ENCODE measurements at places on chromosomes 11 and 22. TPM values are rescaled to one million over a fixed set of nuclear protein-coding genes. Genes with fewer than 3 reads are reported as not detected.

GRCh38 chr11:126679033-126679432 lies 321.5 kb downstream of the KIRREL3 start:
- H3K4me3 ChIP-seq, result no peak overlapping the region
- DNase-seq, result no peak
- H3K27ac ChIP-seq, result no peak overlapping the region

DNA sequence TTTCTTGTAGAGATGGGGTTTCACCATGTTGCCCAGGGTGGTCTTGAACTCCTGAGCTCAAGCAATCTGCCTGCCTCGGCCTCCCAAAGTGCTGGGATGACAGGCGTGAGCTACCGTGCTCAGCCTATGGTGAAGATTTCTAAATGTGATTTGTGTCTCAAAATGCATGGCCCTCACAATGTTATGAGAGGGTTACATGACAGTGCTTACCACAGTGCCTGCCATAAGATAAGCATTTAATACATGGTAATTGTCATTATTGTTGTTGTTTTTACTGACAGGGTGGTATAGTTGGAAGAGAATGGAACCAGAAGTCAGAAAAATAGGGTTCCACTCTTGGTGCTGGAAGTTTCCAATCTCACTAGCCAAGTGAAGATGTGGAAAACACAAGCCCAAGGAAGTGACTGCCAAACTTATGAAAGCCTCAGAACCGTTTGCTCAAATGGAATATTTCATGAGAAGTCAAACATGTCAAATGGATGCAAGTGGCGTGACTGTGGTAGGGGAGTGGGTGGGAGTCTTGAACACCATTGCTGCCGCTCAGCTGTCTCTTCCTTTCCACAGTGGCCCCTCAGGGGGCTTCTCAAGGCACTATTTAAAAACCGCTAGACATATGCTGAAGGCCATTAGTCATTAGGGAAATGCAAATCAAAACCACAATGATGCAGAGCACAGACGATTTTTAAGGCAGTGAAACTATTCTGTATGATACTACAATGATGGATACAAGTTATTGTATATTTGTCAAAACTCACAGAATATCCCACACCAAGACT lies 29.1 kb upstream of the LMO2 start:
- H3K36me3 ChIP-seq, result no peaks in the 10 kb centered on the region
- no peak overlapping the region for H3K27ac ChIP-seq
- H3K4me3 ChIP-seq, result no peak overlapping the region
- no peaks in the 10 kb centered on the region for H3K27me3 ChIP-seq

DNA sequence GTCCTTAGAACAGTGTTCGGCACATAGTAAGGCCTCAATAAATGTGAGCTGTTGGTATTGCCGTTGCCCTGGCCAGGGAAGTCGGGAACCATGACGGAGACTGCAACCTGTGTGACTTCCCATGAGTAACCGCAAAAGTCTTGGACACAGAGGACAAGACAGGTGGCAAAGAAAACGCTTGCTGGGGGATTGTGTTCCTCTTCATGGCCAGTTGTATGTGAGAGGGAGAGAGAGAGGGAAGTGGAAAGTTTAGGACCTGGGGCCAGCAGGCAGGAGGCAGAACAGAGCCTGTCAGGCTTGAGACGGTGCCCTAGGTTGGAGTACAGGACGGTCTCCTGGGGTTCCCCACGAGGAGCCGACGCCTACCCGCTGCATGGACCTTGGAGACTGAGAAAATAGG lies 90.2 kb downstream of the CEP164 start:
- no peak overlapping the region for H3K4me3 ChIP-seq
- no peaks in the 10 kb centered on the region for H3K27me3 ChIP-seq
- H3K4me1 ChIP-seq, result no peaks in the 10 kb centered on the region

- H3K27ac ChIP-seq, result no peak overlapping the region
- no peaks in the 10 kb centered on the region for H3K27me3 ChIP-seq
- DNase-seq, result no peak
- no peaks in the 10 kb centered on the region for H3K36me3 ChIP-seq
Observed at GRCh38 chr11:103110391-103110790, 1.2 kb downstream of the DYNC2H1 start.

DNA sequence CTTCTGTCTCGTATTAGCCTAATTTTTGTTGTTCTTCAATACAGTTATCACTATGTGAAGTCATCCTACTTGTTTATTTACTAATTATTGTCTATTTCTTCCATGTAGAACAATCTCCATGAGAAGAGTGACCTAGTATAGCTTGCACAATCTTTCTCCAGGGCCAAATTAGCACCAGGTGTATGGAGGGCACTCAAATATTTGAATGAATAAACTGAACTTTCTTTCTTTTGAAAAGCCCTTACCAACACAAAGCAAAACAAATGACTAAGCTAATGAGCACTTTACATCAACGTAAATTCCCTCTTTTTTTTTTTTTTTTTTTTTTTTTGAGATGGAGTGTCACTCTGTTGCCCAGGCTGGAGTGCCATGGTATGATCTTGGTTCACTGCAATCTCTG lies 34.2 kb downstream of the ABTB2 start:
- no peaks in the 10 kb centered on the region for H3K36me3 ChIP-seq
- H3K4me1 ChIP-seq, result peaks cover 28% of the 10 kb centered on the region
- H3K27ac ChIP-seq, result no peak overlapping the region
- no peaks in the 10 kb centered on the region for H3K27me3 ChIP-seq

DNA sequence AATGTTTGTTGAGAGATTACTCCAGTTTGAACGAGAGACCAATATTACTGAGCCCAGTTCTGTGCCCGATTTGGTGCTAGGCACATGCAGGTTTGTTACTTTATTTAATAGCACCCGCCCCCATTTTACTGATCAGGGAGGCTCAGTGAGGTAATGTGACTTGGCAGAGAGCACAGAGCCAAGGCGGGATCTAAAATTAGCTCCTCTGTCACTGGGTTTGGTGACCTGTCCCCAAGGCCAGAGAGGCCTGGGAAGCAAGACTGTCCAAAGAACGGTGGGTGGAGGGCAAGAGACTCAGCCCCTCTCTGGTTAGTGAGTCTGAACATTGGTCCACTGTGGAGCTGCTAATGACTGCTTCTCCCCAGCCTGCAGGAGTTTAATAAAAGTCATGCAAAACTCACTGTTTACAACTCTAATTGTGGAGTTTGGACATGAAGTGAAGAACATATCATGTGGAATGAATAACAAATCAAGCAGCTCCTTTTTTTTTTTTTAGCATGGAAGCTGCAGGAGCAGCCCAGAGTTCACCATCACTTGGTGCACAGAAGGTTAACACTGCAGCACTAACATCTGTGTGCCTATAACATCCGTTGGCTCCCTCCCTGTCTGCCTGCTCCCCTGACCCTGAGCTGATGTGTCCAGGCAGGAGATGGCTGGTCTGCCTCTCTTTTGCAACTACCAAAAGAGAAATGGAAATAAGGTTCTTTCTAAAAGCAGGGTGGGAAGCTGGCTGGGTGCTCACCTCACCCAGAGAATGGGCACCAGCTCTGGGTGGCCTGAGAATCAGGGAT lies 39.0 kb downstream of the CSNK2A3 start:
- no peaks in the 10 kb centered on the region for H3K36me3 ChIP-seq
- H3K4me1 ChIP-seq, result peaks cover 23% of the 10 kb centered on the region
- H3K27ac ChIP-seq, result no peak overlapping the region
- DNase-seq, result no peak
- H3K4me3 ChIP-seq, result no peak overlapping the region
- no peaks in the 10 kb centered on the region for H3K27me3 ChIP-seq

DNA sequence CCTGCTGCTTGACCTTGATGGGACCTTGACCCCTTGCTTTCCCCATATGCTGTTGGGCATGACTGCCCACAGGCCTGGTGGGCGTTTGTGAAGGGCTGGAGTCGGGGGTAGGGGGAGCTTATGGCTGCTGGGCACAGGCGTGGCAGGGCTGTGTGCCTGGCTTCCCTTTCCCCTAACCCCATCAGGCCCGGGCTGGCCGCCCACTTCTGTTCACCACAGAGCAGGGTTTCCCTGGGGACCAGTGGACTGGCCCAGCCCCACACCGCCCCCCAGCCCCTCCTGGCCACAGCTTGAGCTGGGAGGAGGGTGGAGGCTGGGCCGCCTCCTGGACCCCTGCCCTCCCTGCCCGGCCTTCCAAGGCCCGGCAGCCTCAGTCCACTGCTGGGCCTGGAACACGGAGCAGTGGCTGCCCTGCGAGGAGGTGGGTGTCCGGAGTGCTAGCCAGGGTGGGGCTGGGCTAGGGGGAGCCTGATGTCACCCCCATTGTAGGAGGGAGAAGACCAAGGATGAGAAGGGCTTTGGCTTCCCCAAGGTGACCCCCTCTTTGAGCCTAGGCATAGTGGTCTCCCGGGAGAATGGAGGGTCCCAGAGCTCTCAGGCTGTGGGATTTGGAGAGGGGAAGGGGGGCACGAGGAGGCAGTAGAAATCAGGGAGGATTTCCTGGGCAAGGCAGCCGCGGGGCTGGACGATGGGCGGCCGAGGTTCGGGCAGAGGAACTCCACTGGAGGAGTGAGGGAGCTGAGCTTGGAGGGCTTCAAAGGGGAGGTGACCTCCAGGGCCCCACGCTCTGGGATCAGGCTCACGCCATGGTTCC lies at the start of gene AIFM3:
Gene AIFM3, plus strand, starts transcription at position 373 of the 814 bp plus-strand sequence. CDS start 690 bp downstream, outside the sequence.
- H3K27me3 ChIP-seq, result peaks cover 2% of the 10 kb centered on the region
- H3K36me3 ChIP-seq, result no peaks in the 10 kb centered on the region
- DNase-seq, result no peak
- no peak within 1 kb of the TSS for H3K4me3 ChIP-seq
- no peak within 1 kb of the TSS for H3K27ac ChIP-seq

- peak overlapping the region; percentile 99 for H3K27ac ChIP-seq
- peaks cover 35% of the 10 kb centered on the region for H3K4me1 ChIP-seq
- DNase-seq, result no peak
- H3K36me3 ChIP-seq, result peaks cover 51% of the 10 kb centered on the region
- H3K4me3 ChIP-seq, result peak overlapping the region; percentile 98
- no peaks in the 10 kb centered on the region for H3K27me3 ChIP-seq
Observed at GRCh38 chr11:62599901-62600300, 1.8 kb downstream of the MTA2 start.

DNA sequence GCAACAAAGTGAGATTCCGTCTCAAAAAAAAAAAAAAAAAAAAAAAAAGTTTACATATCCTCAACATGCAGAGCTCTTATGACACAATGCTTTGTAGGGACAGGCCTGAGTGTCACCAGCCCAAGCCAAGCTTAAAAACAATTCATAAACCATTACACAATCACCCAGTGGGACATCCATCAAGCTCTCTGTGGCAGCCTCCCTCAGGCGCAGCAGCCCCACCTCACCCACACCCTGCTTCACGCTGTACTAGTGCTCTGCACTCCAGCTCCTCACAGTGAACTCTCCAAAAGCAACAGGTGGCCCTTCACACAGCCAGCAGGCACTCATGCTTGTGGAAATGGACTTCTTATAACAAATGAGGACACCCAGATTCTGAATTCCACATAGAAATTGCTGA lies 3.5 kb upstream of the FOXRED2 start:
- H3K4me1 ChIP-seq, result peaks cover 20% of the 10 kb centered on the region
- peak; percentile 82 for DNase-seq
- no peaks in the 10 kb centered on the region for H3K27me3 ChIP-seq
- peaks cover 13% of the 10 kb centered on the region for H3K36me3 ChIP-seq
- H3K4me3 ChIP-seq, result no peak overlapping the region

- peaks cover 14% of the 10 kb centered on the region for H3K4me1 ChIP-seq
- H3K27me3 ChIP-seq, result no peaks in the 10 kb centered on the region
- no peak overlapping the region for H3K27ac ChIP-seq
- H3K36me3 ChIP-seq, result no peaks in the 10 kb centered on the region
Observed at GRCh38 chr11:35798983-35799382, 136.4 kb downstream of the TRIM44 start.

DNA sequence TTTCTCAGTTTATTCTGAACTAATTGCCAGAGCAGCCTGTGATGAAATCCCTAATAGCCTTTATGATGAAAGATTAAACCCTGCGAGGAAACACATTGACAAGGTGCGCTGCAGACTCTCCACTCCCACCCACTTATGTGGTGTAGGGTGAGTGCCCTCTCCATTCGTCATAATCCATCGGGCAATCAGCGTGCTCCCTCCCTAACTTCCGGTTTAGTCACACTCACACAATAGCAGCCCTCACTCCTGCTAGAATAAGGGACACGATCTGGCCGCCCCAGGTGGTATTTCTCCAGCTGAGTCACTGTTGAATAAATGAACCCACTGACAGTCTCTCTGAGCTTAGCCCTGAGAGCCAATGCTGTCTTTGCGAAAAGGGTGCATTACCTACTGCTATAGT lies 188.3 kb downstream of the OPCML start:
- no peaks in the 10 kb centered on the region for H3K4me1 ChIP-seq
- H3K27me3 ChIP-seq, result no peaks in the 10 kb centered on the region
- DNase-seq, result no peak
- no peaks in the 10 kb centered on the region for H3K36me3 ChIP-seq

DNA sequence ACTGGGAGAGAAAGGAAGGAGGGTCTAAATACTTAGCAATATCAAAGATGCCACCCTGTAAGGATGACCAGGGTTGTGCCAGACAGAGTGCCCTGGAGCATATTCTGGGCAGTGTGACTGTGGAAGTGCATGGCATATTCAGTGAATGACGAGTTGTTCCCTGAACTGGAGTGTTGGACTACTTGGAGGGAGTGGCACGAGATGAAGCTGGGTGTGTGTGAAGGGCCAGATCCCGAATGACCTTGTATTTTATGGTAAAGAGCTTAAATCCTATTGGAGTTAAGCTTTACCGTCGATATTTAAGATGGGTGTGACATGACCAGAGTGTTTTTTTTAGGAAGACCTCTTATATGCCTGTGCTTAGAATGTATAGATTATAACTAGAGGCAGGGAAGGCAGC lies 48.8 kb downstream of the STIM1 start:
- no peaks in the 10 kb centered on the region for H3K27me3 ChIP-seq
- H3K27ac ChIP-seq, result peak overlapping the region; percentile 63
- H3K36me3 ChIP-seq, result no peaks in the 10 kb centered on the region
- H3K4me1 ChIP-seq, result no peaks in the 10 kb centered on the region
- H3K4me3 ChIP-seq, result no peak overlapping the region

- H3K27me3 ChIP-seq, result no peaks in the 10 kb centered on the region
- no peaks in the 10 kb centered on the region for H3K4me1 ChIP-seq
- no peak for DNase-seq
- H3K4me3 ChIP-seq, result no peak overlapping the region
Observed at GRCh38 chr11:14435717-14436512, 63.7 kb downstream of the COPB1 start.

Gene WDR74
- 47.6 TPM for polyA plus RNA-seq

Gene P2RY2
- 6.2 TPM for polyA plus RNA-seq

Gene B3GAT1
- polyA plus RNA-seq, result not detected

Gene FJX1
- 0.46 TPM for polyA plus RNA-seq

Gene VSTM5
- polyA plus RNA-seq, result 0.23 TPM
